ENCODE measurements at places on chromosomes 13 and 19.

DNA sequence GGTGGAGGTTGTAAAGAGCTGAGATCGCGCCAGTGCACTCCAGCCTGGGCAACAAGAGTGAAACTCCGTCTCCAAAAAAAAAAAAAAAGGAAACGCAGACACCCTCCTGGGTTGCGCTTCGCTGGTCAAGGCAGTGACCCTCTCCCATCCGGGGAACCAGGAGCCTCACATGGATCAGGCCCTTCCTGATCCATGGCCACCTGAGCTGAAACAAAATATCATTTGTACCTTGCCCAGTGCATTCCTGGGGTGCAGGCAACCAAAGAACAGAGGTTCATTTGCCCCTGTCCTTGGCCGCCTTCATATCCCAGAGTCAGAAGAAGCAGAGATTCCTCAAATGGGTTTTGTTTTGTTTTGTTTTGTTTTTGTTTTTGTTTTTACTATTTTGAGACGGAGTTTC lies 8.0 kb upstream of the LSM4 start:
- DNase-seq: no peak

GRCh38 chr19:11046605-11047354 lies 42.5 kb upstream of the LDLR start:
- DNase-seq: no peak

- DNase-seq: no peak
Measured at GRCh38 chr19:10826846-10827245, 9.2 kb downstream of the TMED1 start.

DNA sequence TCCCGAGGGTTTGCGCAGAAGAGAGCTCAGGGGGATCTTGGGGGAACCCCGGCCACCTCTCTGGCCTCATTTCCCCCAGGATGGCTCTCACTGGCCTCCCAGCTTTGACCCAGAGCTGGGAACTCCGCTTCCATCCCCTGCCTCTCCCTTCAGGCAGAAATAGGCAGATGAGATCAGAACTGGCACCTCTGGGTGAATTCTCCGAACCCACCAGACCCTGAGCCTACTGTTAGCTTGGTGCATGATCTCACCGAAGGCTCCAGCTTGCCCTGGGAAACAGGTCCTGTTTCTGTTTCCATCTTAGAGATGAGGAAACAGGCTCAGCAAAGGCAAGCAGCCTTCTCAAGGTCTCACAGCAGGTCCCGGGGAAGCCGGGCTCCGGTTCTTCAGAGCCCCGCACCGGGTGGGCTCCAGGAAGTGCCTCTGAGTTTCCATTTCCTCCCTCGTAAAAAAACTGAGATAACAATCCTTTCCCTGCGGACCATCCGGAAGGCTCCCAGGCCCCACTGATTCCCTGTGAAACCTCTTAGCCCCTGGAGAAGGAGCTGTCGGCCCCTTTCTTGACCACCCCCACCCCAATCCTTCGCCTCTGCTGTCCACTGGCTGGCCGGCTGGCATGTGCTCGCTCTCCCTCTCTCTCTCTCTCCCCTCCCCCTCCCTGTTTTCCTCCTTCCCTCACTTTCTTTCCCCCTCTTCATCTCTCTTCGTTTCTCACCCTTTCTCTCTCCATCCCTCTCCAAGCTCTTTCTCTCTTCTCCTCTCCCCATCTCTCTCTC lies 2.1 kb downstream of the NECTIN2 start:
- no peak for DNase-seq

- no peak for DNase-seq
Measured at GRCh38 chr13:49649963-49650312, 21.6 kb downstream of the ARL11 start.
